ENCODE measurements at places on chromosomes 6 and 20. TPM values are rescaled to one million over a fixed set of nuclear protein-coding genes. Genes with fewer than 3 reads are reported as not detected.

DNA sequence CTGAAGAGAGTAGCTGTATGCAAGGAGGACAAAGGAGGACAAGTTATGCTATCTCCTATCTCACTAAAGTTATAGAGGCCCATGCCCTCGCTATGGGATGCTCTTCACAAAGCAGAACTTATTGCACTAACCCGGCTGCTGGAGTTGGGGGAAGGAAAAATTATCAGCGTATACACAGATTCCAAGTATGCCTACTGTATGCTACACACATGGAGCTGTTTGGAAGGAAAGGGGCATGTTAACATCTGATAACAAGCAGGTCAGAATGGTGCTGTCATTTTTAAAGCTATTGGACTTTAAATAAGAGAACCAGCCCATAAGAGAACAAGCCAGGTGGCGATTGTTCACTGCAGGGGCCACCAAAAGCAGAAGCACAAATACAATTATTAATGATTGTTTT lies 20.3 kb upstream of the BTN3A2 start:
- no peak for DNase-seq

- no peak for DNase-seq
Measured at GRCh38 chr20:49320460-49320859, 42.6 kb upstream of the ZNFX1 start.

DNA sequence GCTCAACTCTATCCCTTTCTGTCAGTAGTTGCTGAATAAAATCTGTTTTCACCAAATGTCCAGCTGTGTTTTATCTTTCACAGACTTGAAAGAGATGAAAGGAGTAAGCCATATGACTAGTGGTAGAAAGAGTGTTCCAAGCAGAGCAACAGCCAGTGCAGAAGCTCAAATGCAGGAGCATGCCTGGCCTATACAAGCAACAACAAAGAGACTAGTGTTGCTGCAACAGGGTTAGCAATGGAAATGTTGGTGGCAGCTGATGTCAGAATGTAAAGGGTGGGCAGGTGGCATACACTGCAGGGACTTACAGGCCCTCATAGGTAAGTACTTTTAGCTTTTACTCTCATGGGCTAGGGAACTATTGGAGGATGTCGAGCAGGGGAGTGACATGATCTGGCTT lies 5.2 kb upstream of the HINT3 start:
- DNase-seq, result no peak

DNA sequence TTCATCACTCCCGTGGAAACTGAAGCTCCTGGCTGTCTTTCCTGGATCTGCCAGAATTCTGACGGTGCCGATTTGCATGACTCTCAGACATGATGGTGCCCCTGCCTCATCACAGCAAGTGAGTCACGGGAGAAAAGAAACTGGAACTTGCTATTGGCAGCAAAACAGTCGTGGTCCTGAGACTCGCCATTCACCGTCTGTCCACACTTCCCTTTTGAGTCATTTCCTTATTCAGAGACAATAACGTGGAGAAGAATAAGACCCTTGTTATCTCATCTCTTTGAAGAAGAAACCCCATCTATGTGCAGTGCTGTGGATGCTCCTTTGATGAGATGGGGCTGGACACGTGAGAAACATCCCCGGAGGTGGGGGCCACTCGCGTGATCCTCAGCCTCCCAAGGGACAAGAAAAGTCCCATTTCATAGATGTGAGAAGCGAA lies 4.2 kb downstream of the GPR31 start:
- DNase-seq, result no peak

- DNase-seq, result no peak
Measured at GRCh38 chr6:154298297-154298696, 58.3 kb downstream of the IPCEF1 start.

DNA sequence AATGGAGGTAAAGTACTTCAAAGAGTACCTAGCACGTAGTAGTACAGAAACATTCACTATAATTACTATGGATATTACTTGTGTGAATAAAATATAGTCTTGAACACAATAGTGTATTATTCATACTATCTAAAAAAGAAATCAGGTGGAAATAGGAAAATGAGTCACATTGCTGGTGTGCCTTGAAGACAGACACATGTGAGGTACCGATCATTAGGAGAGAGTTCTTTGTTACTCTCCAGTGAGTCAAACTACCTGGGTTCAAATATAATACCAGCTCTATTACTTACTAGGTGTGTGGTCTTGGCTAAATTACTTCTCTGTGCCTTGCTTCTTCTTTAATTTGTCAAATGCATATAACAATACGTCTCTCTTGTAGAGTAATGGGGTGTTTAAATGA lies 50.8 kb upstream of the BEND6 start:
- no peak for DNase-seq

- no peak for DNase-seq
Measured at GRCh38 chr6:87197547-87197946, 42.2 kb downstream of the ZNF292 start.

DNA sequence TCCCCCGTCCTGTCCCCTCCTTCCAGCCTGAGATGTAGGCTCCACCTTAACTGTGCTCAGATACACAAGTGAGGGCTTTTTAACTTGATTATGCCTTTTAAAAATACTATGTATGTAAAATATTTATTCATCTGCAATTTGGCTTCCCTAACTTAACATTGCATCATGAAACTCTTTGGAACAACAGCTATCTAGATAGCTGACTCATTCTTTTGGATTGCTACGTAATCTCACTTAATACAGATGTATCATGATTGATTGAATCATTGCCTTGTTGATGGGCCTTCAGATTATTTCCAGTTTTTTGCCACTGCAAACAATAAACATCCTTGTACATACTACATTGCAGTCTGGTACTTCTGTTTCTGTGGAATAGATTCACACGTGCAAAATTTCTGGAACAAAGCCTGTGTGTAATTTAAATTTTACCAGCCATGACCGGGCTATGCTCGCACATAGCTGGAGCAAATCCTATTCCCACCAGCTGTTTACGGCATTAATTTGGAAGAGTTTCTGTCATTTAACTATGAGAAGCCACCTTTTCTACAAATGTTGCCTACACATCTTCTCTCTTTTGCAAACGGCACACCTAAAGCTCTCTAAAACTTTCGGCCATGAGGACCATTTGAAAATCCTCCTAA lies 6.5 kb downstream of the PRND start:
- DNase-seq, result no peak

GRCh38 chr6:8191629-8192028 lies 89.3 kb upstream of the EEF1E1 start:
- no peak for DNase-seq

- DNase-seq, result no peak
Measured at GRCh38 chr6:87103977-87104601, 9.2 kb upstream of the CGA start.

GRCh38 chr6:51542475-51542874 lies 544.9 kb downstream of the PKHD1 start:
- DNase-seq, result no peak

GRCh38 chr20:54560357-54560756 lies 85.0 kb downstream of the DOK5 start:
- no peak for DNase-seq

- DNase-seq, result no peak
Measured at GRCh38 chr6:42225029-42225339, 7.3 kb upstream of the MRPS10 start.

GRCh38 chr6:165178056-165178455 lies 131.3 kb downstream of the C6orf118 start:
- no peak for DNase-seq

DNA sequence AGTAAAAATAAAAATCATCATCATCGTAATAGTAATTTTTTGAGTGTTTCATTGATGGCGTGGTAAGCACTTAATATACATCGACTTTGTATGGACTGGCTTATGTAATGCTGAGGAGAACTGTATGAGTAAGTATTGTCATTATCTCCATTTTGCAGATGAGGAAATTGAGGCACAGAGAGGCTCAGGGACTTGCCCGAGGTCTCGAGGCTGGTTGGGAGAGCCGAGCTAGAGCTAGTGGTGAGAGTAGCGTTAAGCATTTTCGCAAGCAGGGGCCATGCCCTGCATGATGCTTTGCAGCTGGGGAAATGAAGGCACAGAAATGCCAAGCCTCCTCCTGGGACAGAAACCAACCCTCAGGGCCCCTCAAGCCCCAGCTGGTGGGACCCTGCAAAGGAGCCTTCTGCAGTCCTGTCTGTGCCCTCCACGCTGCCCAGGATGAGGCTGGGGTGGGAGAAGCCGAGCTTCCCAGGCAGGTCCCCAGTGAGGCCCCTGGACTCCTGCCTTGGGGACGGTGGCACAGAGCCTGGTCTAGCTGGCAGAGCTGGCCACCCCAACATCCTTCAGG lies 31.1 kb upstream of the STX16 start:
- no peak for DNase-seq

DNA sequence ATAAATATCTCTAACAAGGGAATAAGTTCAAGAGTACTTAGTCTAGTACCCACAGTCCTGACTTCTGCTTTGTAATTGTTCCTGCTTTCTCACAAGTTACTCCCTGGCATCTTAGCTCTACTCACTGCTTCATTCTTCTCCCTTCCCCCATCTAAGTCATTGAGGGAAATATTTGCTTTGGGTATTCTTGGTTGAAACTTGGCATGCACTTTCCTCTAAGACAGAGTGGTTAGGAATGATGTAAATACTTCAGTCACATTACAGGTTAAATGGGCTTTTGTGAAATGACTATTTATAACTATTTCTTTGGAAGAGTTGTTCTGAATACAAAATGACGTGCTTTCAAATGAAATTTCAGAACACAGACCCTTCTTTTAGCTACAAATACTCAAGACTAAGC lies 67.7 kb upstream of the PLEKHG1 start:
- DNase-seq, result no peak

DNA sequence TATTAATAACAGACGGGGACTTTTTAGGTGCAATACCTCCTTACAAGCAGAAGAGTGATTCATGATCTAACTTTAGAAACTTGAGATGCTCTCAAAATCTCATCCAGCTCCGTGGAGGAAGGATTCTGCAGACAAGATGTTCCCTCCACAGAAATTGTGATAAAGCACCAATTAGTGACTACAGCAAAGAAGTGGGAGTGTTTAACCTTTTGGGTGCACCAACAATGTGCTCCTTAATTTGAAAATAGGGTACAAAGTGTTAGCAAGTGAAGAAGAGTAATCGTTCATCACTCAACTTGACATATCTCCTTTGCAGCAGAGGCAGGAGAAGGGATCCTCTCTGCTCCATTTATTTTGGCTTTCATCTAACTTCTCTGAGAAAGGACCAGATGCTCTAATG lies 22.8 kb upstream of the SCP2D1 start:
- no peak for DNase-seq

DNA sequence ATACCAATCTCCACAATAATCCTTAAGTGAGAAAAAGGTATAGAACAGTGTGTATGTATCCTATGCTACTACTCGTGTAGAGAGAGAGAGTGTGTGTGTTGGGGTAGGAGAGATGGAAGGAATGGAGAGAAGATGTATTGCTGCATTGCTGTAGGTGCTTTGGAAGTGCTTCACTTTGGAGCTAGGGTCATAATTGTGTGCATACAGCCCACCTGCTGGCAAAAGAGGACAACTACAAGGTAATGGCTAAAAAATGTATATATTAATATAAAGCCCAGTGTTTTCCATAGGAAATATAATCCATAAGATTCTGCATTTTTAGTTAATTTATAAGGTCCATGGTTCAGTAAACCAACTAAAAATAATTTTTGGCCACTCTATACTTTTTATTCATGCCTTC lies 36.1 kb downstream of the SERAC1 start:
- peak; percentile 23 for DNase-seq

DNA sequence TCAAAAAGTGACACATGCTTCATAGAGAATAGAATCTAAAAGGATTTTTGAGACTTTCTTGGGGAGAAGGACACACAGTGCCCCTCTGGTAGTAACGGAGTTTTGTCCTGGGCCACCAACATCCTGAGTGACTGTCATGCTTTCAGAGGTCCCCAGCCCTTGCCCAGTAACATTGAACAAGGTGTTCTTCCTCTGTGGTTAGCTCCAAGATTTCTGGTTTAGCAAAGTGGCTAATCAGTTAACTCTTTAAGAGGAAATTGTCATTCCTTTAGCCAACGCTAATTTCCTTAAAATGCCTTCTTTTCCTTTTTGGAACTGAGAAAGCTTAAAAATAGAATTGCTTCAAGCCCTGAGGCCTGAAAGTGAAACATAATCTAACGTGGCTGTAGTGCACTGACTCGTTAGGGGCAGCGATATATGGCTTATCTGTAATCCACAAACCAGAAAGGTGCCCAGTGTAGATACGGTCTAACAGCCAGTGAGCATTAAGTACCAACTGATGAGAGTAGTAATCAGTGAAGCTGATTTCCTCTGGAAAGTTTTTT lies 7.8 kb downstream of the E2F3 start:
- DNase-seq, result peak; percentile 32

GRCh38 chr6:23340271-23340670 lies 770.9 kb downstream of the HDGFL1 start:
- no peak for DNase-seq

DNA sequence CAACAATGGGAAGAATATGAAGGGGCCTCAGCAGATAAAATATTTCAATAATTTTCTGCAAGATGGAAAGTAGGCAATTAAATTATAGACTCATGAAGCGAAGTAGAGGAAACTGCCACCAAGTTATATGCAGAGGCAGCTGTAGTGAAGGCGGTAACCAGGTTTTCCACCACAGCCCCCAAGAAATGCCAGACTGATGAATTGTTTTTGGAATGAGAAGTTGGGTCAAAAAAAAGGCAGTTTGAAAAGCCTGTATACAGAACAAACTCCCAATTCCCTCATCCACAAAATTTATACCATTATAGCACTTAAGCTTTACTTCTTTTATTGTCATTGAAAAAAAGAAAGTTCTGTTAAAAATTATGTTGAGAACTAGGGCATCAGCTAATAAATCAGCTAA lies 45.3 kb downstream of the ELOVL4 start:
- no peak for DNase-seq

DNA sequence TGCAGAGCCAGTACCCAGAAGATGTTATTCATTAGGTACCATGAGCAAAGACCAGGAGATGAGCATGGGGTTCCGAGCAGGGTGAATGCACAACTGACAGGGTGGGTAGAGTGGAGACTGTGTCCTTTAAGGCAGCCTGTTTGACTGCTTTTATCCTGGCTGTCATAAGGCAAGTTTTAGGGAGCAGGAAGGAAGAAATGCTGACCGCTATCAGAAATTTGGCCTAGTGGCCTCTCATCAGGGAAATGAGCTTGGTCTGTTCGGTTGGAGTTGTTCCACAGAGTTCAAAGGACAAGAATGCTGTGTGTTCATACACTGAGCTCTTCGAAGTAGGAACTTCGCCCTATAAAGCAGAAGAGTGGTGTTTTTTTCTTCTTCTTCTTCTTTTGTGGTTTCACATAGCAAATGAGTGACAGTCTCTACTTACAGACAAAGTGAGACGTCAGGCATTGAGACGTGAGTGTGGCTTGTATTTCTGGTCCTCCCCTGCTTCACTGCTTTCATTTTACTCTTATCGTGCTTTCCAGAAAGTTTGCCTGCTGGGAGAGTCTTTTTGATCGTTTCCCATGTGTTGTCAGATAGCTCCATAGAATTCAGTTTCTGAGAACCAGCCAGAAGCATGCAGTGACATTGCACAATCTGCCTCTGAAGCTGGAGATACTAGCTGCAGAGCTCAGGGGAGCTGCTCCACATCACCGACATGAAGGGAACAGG lies at the start of gene CASS4:
Gene CASS4, plus strand, starts transcription at position 502 of the 714 bp plus-strand sequence. Its CDS starts 199 bp downstream, at position 701.
- peak; percentile 54 for DNase-seq

The GJA1 gene
- total RNA-seq, result not detected

The RAET1L gene
- total RNA-seq, result not detected

The ITCH gene
- total RNA-seq, result 56.7 TPM

The DAAM2 gene
- total RNA-seq, result not detected

The FAM217A gene
- not detected for total RNA-seq

The HEY2 gene
- not detected for total RNA-seq

The ITPA gene
- 42.3 TPM for total RNA-seq

The SLC44A4 gene
- total RNA-seq, result not detected

The TAAR8 gene
- not detected for total RNA-seq

The CALHM5 gene
- not detected for total RNA-seq

The NOL7 gene
- total RNA-seq, result 57.8 TPM

The DUSP15 gene
- not detected for total RNA-seq

The SLC52A3 gene
- not detected for total RNA-seq

The CRISP2 gene
- total RNA-seq, result not detected
